ENCODE measurements at places on chromosomes 4 and X.

GRCh38 chrX:1419545-1420355, 27.8 kb upstream of the SLC25A6 start:
- no peak for DNase-seq

DNA sequence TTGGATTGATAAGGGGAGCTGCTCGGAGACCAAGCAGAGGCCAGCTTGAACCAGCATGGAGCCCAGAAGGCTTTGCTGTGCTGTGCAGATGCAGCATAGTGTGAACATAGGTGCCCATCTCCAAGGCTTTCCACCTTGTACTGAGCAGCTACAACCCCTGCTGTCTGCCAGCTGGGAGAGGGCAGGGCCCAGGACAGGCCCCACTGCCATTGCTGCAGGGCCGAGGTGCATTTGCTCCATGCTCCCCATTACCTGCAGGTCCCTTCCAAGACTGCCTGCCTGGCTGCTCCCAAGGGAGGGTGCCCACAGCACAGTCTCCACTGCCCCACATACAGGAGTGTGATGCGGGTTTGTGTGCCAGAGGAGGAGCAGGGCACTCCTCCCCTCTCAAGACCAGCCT, 1016.0 kb upstream of the INTU start:
- no peak for DNase-seq

DNA sequence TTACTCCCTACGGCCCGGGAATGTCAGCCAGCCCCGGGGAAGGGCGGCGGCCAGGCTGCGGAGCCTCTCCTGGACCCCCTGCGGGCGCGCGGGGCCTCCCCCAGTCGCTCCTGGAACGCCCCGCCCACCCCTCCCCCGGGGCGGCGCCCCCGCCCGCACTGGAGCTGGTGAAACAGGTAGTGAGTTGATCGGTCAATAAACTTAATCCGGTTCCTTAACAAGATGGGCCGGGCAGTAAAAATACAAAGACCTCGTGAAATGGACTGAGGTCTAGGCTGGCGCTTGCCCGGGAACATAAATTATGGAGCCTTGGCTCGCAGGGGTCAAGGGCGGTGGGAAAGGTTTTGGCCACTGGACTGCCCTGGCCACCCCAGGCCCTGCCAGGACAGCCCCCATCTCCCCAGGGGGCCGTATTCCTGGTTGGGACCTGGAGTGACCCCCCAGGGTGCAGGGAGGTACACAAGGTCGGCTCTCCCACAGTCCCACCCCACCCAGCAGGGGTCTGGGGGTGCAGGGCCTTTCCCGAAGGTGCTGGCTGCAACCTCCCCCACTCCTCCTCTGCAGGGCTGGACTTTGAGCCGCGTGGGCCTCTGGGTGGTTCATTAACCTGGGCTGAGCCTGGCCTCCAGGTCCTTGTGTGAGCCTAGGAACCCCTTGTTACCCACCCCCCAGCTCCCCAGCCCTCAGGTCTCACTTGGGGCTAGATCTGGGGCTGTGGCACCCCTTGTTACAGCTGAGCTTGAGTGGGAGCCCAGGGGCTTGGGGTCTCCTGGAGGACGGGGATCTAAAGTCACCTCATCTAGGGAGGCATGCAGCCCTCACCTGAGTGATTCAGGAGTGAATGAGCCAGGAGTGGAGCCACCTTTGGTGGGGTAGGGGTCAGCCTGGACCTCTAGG, 2.5 kb downstream of the FGFR3 start:
- DNase-seq: no peak

- DNase-seq: no peak
These were observed 23.8 kb downstream of the RAPGEF2 start for GRCh38 chr4:159126716-159127115.
